Activated CD4-positive, alpha-beta T cell treated with anti-CD3 and anti-CD28 coated beads for 48 hours (primary cell): ENCODE measurements at places on chromosomes 11 and 22.

GRCh38 chr22:38871360-38872171 is 450 bp downstream of the CBX6 start:
- DNase-seq: peak; percentile 46

- peak; percentile 25 for DNase-seq
These were observed 9.6 kb downstream of the SMTNL1 start for GRCh38 chr11:57546869-57547475.

GRCh38 chr11:34558673-34559072 is 45.1 kb upstream of the ELF5 start:
- no peak for DNase-seq

- no peak for DNase-seq
These were observed 26.8 kb downstream of the CTR9 start for GRCh38 chr11:10777806-10778205.

DNA sequence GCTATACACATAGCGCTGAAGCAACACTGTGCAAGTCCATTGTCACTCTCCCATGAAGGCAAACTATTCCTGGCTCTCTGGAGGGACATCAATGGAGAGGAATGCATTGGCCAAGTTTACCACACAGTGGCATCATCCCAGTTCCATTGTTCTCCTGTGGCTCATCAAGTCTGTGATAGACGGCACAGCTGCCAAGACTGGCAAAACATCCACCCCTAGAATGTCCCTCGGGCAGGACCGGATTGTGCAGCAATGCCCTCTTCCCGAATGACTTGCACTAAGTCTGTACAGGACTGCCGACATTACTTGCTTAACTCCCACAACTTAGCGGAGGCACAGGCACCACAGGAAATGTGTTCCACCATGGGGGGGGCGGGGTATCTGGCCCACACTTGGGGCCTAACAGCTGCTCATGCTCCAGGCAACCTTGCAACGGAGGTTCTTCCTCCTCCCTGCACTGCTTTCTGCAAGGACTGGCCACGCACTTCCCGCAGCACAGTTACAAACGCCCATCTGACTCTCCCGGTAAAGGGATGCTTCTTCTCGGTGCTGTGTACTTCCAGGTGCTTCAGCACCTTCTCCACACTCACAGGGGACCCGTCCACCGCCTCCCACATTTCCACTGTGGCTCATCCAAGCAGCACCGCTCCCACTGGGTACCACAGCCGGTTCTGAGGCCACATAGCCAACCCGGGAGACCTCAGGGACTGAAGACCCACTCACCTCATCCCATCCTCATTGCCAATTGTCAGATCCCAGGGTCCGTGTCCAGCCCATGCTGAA is 1309.6 kb upstream of the RAG2 start:
- no peak for DNase-seq

- DNase-seq: no peak
These were observed 82.6 kb downstream of the MN1 start for GRCh38 chr22:27719036-27719347.

GRCh38 chr11:111532365-111532709 is 8.2 kb upstream of the LAYN start:
- DNase-seq: no peak

DNA sequence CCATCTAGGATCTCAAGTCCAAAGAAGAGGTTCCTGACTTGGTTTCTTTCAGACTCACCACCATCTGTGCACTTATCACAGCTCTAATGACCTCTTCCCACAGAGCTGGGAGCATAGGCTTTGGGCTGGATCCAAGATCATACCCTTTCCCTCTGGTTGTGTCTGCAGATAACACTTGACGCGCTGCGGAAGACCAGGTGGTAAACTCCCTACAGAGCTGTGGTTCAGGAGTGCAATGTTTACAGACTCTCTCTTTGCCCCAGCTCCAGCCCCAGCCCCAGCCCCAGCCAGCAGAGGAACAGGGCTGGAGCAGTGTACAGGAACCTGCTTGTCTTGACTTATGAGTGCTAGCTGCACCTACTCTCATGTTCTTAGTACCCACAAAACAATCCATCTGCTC is 274.4 kb upstream of the SYN3 start:
- no peak for DNase-seq

GRCh38 chr22:26339755-26340154 is 89.3 kb upstream of the ASPHD2 start:
- no peak for DNase-seq

GRCh38 chr11:83118814-83119213 is 38.1 kb upstream of the PCF11 start:
- no peak for DNase-seq

DNA sequence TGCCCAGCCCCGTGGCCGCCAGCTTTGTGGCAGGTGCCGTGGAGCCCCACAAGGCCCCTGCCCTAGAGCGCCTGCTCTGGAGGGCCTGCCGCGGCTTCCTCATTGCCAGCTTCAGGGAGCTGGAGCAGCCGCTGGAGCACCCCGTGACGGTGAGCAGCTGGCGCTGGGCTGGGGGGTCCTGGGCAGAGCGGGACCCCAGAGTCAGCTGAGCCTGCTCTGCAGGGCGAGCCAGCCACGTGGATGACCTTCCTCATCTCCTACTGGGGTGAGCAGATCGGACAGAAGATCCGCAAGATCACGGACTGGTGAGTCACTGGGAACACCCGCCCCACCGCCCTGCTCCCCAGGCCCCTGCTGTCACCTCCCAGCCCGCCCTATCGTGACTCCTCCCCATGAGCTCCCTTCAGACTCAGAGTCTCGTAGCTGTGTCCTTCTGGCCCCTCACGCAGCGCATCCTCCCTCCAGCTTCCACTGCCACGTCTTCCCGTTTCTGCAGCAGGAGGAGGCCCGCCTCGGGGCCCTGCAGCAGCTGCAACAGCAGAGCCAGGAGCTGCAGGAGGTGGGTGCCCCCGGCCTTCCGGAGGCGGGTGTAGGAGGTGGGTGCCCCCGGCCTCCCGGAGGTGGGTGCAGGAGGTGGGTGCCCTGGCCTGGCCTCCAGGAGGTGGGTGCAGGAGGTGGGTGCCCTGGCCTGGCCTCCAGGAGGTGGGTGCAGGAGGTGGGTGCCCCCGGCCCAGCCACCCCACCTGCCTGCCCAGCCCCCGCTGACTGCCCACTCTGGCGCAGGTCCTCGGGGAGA is 4.7 kb downstream of the TCIRG1 start:
- no peak for DNase-seq

- no peak for DNase-seq
These were observed 1384.0 kb downstream of the TBC1D22A start for GRCh38 chr22:48146426-48146825.

GRCh38 chr11:124329787-124330478 is 9.9 kb upstream of the OR8D2 start:
- no peak for DNase-seq

- no peak for DNase-seq
These were observed 131.7 kb upstream of the ISX start for GRCh38 chr22:34934261-34934660.
